Chondrocyte (in vitro differentiated cells): ENCODE measurements at places on chromosomes 3 and 15.

DNA sequence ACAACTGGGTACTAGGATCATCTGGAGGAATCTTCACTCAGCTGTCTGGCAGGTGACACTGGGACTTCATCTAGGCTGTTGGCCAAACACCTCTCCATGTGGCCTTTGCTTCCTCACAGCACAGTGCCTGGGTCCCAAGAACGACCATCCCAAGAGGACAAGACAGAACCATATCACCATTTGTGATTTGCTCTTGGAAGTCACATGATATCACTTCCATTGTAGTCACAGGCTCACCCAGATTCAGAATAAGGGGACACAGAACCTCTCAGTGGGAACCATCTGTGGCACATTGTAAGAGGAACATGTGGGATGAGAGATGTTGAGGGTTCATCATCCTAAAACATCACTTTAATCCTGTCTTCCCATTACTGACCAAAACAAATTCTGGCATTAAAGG lies 1.9 kb upstream of the PSMA4 start:
- no peak for DNase-seq

- DNase-seq: no peak
Observed at GRCh38 chr15:63752075-63752684, 81.6 kb downstream of the HERC1 start.

DNA sequence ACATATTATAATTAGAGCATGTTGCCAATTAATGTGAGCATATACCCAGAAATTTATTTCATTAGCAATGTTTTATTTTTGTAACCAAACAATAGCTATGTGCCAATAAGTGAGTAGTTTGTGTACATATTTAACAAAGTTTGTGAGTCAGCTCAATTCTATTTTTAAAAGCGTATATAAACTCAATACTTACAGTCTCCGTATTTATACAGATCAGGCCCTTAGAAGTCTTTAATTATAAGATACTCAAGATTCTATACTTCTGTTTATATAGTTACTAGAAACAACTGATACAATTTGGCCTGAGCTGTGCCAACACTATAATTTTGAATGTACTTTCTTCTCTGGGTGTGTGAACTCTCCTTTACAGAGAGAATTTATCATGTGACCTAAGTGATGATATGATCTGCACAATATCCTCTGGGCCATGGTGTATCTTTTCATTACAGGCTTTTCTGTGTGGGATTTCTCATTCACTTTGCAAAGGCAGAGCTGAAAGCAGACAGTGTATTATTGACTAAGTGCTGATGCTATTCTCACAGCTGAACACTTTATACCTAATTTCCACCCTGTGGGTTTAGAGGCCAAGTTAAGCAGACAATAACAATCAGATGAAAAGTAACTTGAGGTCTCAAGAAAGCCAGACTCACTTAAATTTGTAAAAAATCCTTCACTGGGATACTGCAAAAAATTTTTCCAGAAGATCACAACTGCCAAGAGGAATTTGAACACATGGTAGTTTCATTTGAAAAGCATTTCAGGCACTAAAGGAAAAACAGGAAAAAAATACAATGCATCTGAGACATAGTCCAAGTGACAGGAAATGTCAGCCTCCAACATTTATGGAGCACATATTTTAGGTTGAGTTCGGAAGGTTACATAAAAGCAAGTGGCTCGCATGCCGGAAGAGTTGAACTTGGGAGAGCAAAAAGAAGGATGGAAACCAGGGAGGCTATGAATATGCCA lies 277.9 kb upstream of the SEMA6D start:
- DNase-seq: no peak

DNA sequence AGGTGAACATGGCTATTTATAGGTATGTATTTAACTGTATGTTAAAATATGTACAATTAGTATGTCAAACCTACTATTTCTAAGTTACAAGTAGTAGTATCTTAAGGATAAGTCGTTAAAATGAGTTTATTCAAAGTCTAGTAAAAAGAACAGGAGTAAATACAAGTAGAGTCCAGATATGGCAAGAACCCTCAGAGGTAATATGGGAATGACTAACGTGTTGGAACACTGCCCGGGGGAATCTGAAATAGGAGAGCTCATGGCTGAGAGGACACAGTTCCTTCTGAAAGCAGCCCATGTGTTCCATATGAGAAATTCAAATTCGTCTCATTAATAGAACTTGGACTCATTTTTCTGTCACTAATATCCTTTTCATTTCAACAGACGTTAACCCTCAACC lies 158.8 kb downstream of the CLSTN2 start:
- no peak for DNase-seq

DNA sequence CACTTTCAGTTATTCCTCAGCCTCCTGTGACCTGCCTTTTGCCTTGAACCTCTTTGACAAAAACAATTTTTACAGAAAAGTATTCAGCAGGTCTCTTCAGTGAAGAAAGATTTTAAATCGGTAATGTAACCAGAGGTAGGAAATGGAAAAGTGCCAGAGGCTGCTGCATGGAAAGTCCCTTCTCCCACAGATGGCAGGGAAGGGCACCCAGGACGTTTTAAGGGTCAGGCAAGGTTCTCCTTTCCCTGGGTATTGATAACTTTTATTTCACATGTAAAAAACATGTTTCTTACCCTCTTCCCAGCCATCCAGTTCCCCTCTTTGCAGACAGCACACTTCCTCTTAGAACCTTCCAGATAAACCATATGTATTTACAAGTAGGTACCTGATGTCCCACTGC lies 185.6 kb downstream of the OR4M2 start:
- no peak for DNase-seq

DNA sequence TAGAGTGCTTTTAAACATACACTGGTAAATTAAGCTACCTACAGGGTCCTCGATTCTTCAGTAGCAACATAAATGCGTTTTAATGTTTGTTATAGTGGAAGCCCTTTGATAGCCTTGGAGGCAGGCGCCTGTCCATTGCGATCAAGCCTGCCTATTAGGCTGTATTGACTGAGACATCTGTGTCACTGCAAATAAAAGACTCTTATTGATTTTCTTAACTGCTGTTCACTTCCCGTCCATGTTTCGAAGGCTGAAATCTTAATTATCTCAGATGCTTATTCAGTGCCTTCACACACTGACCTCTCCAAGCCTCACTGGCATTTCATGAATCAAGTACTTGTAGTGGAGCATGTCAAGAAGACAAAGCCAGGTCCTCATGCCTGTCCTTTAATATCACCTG lies 51.1 kb downstream of the MAP2K5 start:
- no peak for DNase-seq

GRCh38 chr3:195612075-195612800 lies 28.5 kb upstream of the APOD start:
- DNase-seq: no peak

DNA sequence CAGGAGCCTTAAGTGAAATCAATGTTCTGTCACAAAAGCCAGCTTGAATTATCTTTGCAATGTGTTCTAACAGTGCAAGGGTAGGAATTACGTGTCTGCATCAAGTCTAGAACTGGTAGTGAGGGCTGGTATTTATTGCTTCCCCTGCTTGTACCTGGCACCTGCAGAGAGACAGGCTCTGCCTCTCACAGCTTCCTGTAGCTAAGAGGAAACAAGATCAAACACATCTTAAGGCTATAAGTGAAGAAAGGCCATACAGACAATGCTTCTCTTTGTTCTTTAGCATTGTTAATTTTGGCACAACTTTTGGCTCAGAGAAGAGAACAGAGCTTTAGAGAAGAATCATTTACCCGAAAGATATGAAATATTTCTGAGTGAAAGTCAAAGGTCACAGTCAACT lies 479.9 kb downstream of the GRM7 start:
- DNase-seq: no peak

GRCh38 chr3:195003006-195003892 lies 267.7 kb downstream of the XXYLT1 start:
- no peak for DNase-seq

DNA sequence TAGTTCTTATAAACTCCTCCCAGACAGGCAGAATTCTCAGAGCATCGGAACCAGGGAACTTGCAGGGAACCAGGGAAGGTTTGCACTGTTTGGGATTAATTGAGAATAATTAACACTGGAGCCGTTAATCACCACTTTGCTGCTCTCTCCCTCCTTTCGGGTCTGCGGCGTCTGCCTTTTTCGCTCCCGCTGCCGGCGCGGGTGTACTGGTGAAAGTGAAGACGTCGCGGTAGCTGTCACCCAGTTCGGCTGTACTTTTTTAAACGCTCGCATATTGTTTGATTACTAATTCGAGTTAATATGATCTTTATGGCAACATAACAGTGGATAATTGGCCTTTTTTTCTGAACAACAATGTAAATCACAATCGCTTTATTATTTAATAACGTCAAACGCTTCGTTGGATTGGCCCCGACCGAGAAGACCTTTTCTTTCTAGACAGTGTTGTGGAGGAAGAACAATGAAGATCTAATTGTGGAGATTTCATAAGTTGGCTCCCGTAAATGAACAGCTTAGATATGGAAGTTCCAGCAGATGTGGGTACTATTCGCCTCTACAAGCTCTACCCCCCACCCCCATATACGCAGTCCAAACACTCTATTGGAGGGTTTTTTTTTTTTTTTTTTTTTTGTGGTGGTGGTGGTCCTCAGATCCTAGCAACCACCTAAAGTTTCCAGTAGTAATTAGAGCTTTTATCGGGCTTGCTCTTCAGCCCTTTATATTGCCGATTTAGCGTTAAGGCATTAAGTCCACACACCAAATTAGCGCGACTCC lies 12.7 kb downstream of the SOX2 start:
- no peak for DNase-seq

- DNase-seq: no peak
Observed at GRCh38 chr15:84811828-84812227, 5.3 kb upstream of the ALPK3 start.

DNA sequence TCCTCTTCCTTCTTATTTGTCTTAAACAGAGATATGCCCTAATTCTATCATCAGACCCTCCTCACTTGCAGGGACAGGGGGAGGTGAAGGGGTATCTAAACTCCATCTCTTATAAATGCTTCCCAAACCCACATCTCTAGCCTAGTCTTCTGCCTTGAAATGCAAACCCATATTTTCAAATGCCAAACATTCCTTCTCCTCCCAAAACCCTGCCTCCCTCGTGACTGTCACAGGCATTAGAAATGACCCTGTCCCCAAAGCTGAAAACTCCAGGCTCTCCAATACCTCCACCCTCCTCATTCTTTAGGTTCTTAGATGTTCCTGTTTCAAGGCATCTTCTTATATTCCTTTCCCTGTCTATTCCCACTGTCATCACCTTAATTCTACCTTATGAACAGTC lies 191.0 kb downstream of the ERC2 start:
- no peak for DNase-seq

- no peak for DNase-seq
Observed at GRCh38 chr3:100609305-100609704, at the start of gene ADGRG7. Gene ADGRG7, plus strand, starts transcription at chr3:100609601. Its CDS starts 256 bp downstream, at chr3:100609857.

DNA sequence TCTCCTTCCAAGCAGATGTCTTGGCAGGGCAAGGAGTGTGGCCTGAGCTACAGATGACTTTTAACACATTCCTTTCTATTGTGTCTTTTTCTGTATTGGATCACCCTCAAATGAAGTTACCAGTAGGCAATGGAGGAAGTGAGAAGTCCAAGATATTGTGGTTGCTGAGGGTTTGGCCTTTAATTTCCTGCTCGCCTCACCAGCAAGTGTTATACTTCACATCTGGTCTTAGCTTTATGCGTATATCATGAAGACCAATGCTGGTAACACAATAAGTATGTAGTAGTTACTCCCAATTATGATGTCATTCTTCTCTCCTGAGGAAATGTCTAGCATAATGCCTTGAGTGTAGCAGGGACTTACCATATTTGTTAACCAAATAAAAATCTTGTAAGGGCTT lies 179.9 kb downstream of the ZIC1 start:
- no peak for DNase-seq

DNA sequence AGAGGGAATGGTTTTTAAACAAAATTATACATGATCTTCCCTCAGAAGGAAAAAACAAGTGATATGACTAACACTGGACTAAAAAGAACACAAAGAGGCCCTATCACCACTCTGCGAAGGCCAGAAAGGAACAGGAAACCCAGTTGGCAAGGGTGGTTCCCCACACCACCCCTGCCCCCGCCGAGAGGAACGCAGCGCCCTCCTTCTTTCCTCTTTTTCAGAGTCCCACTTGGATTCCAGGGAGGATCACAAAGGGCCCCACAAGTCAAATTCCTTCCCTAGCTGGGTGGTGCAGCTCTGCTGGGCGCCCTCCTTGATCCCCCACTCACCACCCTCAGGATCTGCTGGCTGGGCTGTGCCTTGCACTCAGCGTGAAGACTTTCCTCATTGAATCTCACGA lies 29.8 kb downstream of the PLA1A start:
- DNase-seq: no peak

DNA sequence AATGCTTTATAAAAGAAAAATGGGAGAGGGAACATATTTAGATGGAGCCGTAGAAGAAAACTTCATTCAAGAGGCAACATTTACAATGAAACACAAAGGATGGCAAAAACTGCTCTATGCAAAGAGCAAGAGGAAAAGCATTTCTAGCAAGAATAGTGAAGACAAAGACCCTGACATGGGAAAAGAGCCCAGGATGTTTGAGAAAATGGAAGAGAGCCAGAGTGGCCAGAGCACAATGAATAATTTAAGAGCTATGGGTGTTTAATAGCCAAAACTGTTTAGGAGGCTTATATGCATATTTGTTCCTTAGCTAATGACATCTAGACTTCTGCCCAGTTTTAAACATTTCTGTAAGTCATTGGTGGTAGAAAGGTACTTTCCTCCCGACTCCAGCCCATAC lies 25.4 kb upstream of the SEMA6D start:
- no peak for DNase-seq

GRCh38 chr15:25972141-25972675 lies 109.1 kb upstream of the ATP10A start:
- DNase-seq: no peak

DNA sequence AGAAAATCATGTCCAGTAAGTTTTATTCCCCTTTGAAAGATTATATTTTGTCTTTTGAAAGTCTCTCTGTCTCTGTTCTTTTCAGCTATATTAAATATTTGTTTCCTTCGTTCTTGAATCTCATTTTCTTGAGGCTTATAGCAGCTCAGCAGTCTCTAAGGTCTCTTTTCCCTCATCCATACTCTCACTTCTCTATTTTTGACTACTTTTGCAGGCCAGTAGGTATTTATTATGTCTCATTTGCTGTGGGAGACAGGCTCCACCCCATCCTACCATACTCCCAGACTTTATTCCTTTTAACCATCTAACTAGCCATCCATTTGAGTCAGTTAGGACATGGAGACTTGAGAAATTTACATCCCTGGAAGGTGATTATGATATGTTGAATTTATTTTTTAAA lies 71.0 kb downstream of the FILIP1L start:
- no peak for DNase-seq

- no peak for DNase-seq
Observed at GRCh38 chr3:181486141-181486885, 225.4 kb upstream of the SOX2 start.

- no peak for DNase-seq
Observed at GRCh38 chr15:90325726-90326125, 26.4 kb upstream of the ZNF774 start.

GRCh38 chr3:37198996-37199395 lies 24.6 kb upstream of the LRRFIP2 start:
- no peak for DNase-seq

- DNase-seq: no peak
Observed at GRCh38 chr3:11624161-11624560, 19.6 kb downstream of the VGLL4 start.

DNA sequence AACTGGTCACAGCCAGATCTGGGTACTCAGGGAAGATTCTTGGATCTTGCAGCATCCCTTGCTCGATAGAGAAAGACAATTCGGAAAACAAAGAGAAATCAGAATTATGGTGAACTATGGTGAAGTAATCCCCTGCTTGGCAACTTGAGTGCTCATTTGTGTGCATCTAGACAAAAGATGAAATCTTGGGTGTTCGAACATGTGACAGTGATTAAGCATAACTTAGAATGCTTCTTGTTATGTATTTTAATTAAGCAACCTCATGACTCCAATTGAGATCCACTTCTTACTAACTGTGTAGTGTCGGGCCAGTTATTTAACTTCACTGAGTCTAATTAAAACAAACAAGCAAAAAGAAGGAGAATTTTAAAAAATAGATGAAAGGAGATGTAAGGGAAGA lies 56.5 kb downstream of the ZNF385D start:
- no peak for DNase-seq
